ENCODE measurements at places on chromosomes 4 and X.

DNA sequence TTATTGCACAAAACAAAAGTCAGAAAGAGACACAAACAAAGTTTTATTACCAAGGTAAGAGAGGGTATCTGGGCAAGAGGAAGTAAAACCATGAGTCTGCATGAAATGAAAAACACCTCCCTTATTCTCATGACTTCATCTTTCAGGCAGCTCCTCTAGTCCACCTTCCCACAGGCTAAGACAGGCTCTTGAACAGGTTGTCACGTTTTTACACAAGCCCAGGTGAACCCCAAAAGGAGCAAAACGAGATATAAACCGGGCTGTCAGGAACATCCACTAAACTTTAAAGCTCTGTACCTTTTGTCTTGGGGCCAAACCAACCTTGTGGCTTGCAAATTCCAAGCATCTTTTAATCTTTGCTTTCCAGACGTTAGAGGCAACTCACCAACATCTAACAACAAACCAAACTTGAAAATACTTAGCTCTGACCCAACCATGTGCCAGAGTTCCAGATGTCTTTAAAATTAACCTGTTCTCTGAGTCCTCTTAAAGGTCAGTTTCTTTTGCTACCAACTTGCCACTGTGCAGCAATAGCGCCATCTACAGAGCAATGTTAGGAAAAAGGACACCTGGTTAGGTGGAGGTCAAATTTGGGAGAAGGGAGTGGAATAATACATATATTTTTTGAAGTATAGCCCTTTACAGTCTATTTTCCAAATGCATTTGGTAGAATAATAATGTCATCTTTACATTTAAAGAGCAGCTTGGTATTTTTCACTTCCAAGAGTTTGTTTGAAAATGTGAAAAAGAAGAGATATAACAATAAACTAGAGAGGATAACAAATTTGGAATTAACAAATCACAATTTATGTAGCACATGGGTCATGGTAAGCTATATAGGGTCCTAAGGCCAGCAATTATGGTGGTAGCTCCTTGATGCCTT, 73.1 kb downstream of the QRFPR start:
- DNase-seq, result no peak

DNA sequence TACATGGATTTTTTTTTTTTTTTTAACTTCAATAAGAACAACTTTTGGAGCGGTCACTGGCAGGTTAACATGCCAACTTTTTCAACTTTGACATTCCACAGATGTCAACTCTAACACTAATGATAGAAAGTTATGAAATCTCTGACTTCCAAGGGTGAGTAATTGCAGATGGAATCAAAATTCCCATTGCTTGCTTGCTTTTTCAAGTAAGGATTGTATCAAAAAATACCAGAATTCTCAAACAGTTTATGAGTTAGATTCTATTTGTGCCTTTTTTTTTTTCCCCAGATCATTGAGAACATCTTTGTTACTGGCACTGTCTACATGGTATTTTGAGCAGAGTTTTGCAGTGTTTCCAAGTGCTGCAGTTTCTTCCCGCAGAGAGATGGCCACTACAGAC, 50.3 kb upstream of the OTUD4 start:
- DNase-seq, result no peak

GRCh38 chrX:133999031-133999705, 13.8 kb upstream of the GPC3 start:
- DNase-seq, result no peak

GRCh38 chr4:132180020-132180427, 969.1 kb upstream of the PCDH10 start:
- DNase-seq, result no peak

Measured in NCI-H1436 treated with DMSO at 0.1 percent for 48 hours (cell line).